Jurkat, Clone E6-1 (cell line): ENCODE measurements at places on chromosomes 5 and 9.

- no peak for DNase-seq
These were observed 21.9 kb upstream of the ISCA1 start for GRCh38 chr9:86304236-86304730.

- no peak for DNase-seq
These were observed 81.1 kb upstream of the SPIN1 start for GRCh38 chr9:88307136-88307535.

DNA sequence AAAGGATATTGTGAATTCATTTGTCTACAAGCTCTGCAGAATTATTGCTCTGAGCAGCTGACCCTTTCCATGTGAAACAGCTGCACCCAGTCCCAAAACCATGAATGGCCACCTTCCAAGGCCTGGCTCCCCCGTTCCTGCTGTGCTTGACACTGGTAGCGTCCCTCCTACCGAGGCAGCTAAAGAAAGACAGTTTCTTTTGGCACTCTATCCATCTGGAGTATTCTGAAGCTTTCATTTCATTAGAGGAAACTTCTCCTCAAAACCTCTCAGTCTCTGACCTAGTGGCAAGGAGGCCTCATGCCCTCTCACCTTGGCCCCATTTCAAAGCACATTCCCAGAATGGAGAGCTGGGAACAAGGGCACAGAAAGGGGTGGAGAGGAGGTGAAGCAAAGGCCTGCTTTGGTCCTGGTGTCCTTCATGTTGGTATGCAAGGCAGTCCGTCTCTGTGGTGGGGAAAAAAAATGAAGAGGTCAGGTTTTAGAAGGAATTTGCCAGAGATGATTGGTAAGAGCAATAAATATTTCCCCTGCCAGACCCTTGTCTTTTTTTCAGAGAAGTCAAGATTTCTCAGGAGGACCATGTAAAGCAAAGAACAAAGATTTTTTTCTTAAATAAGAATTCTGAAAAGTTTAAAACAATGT lies 232.0 kb downstream of the RFK start:
- no peak for DNase-seq

- DNase-seq = no peak
These were observed 24.2 kb downstream of the ANP32B start for GRCh38 chr9:98007251-98007928.

GRCh38 chr5:171207256-171207847 lies 101.7 kb upstream of the TLX3 start:
- peak; percentile 47 for DNase-seq

GRCh38 chr9:18114559-18115475 lies 359.1 kb upstream of the ADAMTSL1 start:
- no peak for DNase-seq

- DNase-seq = no peak
These were observed 1.1 kb upstream of the ORM1 start for GRCh38 chr9:114321759-114322158.

DNA sequence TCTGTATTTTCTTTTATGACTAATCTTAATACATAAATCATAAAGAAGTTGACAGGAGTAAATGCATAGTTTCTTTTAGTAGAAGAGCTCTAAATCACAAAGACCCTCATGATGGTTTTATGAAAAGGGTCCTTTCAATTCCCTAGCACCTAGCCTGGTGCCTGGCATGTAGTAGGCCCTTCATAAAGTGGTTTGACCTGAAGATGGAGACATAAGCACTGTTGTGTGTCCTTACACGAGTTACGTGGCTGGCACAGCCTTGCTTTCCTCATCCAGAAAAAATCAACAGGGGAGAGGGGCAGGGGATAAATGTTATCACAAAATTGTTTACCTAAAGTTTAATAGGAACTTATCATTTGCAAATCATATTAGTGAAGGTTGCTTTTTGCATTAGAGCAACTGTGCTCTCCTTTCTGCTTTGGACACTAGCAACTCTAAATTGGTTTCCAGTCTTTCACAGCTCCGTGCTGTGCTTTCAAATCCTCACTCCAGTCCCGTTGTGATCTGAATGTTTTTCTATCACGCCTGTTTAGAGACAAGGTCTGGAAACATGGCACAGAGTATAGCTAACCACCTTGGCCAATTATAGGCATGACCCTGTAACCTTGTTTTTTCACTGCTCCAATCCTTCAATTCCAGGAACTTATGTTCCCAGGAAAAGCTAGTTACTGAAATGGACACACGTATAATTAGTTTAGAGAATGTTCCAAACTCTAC lies 55.7 kb downstream of the ARL15 start:
- no peak for DNase-seq

GRCh38 chr9:22143799-22144625 lies 134.9 kb upstream of the CDKN2B start:
- DNase-seq = no peak

DNA sequence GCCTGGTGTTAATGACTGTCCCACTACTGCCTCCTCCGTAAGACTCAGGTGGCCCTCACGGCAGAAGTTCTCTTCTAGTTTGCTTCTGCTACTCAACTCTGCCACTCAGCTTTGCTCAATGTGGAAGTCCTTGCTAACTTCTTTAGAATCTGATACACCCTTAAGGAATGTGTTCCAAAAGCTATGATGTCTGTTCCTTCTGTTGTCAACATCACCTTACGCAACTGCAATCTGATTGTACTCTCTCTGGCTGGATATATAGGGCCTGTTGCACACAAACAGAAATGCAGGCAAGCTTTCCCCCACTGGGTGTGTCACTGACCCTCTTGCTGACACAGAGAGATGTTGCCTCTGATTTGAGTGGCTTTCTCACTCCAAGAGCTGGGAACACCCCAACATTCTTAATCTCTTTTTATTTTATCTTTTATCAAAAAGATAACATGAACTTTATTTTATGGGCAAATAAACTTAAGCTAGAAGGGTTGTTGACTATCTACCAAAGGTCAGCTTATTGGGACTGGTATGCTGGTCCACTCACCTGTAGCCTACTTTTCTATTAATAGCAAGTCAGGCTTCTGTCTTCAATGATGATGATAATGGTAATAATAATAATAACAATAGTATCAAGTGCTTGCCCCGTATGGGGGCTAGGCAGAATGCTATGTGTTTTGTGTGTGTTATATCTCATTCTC lies 25.2 kb downstream of the TMEM252 start:
- DNase-seq = no peak

- no peak for DNase-seq
These were observed 64.3 kb downstream of the CXXC5 start for GRCh38 chr5:139712412-139712811.

GRCh38 chr9:87725356-87725899 lies 491 bp upstream of the CTSL start:
- no peak for DNase-seq

GRCh38 chr9:131585375-131585774 lies 40.1 kb downstream of the PRRT1B start:
- peak; percentile 82 for DNase-seq

DNA sequence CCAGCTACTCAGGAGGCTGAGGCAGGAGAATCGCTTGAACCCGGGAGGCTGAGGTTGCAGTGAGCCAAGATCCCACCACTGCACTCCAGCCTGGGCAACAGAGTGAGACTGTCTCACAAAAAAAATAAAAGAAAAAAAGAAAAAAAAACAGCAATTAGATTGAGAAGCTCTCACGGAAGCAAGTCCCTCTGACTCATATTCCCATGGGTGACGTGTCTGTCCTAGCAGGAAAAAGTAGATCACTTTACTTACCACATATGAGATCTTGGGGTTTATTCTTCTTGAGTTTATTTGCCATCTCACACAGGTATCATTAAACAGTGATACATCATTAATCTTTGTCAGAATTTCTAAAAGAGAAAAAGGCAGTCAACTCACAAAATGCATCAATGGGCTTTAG lies 62.6 kb downstream of the SUSD1 start:
- DNase-seq = no peak

- DNase-seq = no peak
These were observed 31.1 kb downstream of the TUT7 start for GRCh38 chr9:86322973-86323644.

DNA sequence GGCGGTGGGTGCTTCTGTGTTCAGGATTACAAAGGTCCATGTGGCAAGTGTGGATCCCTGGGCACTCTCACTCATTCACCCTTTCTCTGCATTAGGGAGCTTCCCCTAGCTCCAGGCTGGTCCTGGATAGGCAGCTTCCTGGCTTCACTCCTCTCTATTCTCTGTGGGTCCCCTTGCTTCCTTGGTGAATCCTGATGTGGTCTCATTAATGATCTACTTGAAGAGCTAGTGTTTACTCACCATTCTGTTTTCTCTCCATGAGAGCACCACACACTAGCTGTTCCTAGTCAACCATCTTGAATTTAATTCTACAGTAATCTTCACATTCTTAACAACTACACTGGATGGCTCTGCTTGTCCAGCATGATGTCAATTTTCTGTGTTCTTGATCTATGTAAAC lies 90.0 kb upstream of the PLPPR1 start:
- no peak for DNase-seq

DNA sequence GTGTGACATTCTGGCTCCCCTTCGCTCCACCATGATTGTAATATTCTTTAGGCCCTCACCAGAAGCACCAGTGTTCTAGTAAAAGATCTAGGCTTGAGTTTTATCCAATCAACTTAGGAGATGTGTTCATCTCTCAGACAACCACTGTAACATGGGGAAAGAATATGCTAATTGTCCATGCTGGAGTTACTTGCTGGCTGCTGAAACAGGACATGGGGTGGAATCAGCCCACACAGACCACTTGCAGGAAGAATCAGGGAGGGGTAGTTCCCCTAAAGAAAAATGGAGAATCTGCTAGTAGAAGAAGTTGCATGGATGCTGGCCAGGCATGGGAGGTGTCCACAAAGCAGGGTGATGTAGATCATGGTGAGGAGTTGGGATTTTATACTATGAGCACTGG lies 86.2 kb downstream of the FEM1C start:
- DNase-seq = no peak

DNA sequence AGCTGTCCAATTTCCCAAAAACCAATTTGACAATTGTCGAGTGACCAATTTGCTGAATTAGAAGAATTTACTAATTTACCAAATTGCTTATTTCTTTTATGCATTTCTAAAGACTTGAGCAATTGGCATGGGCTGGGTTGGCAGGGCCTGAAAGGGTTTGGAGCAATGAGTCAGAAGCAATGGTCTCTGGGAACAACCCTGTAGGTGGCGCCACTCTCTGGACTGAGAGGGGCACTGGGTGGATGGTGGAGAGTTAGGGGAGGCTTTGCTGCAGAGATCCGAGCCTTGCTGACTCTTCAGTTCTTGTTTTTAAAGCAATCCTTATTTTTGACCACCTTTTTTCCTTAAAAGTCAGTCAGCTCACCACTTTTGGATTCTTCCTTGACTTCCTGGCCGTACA lies 71.5 kb upstream of the RPS23 start:
- peak; percentile 52 for DNase-seq

GRCh38 chr5:36944607-36945225 lies 68.1 kb downstream of the NIPBL start:
- DNase-seq = peak; percentile 77

DNA sequence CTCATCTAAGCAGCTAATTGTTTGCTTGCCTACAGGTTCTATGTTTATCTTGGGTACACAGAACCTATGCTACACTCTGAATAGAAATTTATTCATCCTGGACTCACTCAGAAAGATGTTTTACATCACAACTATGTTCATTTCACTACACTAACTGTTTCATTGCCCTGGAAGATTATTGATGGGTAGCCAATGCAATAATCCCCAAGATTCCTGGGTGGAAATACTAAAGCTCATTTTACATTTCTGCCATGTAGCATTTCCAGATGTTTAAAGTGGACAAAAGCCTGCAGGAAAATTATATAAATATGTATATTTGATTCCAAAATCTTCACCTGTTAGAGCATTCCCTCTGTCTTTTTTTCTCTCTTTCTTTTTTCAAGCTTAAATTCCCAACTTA lies 51.9 kb upstream of the IL7R start:
- DNase-seq = no peak

DNA sequence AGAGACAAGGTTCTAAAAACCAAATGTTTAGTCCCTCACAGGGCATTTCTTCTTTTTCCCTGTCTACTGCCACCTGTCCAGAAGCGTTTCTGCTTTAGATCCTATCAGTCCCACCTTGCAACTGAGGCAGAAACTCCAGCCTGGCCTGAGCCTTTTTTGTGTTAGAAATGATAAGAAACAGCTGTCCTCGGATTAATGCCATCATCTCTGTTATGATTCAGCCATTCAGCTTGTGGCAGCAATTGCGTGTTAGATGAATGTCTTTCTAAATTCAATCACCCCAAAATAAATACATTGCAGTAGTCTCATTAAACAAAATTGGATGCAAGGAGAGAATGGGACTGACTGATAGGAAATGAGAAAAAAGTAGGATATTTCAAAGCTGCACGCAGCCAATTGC lies 28.3 kb upstream of the FRMPD1 start:
- no peak for DNase-seq

- no peak for DNase-seq
These were observed 193.6 kb downstream of the HSPA4 start for GRCh38 chr5:133245191-133246052.

- DNase-seq = no peak
These were observed 7.9 kb downstream of the QSOX2 start for GRCh38 chr9:136237486-136238341.

- no peak for DNase-seq
These were observed 11.6 kb downstream of the NDST1 start for GRCh38 chr5:150519560-150519945.

- no peak for DNase-seq
These were observed 7.9 kb upstream of the CER1 start for GRCh38 chr9:14730461-14730898.

- DNase-seq = no peak
These were observed 541.7 kb upstream of the TUSC1 start for GRCh38 chr9:26219961-26220360.

GRCh38 chr5:16450163-16450562 lies 15.4 kb downstream of the ZNF622 start:
- no peak for DNase-seq

GRCh38 chr5:171418982-171419687 lies at the start of gene FGF18:
FGF18 (plus strand) TSS chr5:171419647; CDS start chr5:171420200, 553 bp downstream.
- no peak for DNase-seq

DNA sequence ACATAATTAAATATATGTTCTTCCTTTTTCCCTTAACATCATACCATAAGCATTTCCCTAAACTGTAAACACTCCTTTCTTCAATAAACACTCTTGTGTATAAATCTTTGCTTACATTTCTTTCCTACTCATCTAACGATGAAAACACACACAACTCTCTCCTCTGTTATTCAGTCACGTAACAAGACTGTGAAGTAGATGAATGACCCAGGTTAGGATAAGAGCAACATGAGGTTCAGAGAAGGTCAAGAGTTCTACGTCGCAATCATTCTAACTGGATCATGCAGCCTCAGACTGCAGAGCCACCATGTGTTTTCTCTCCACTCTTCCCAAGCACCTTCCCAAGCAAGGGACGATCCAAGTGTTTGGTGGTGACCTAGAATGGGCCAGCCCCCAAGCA lies 70.5 kb upstream of the SPTLC1 start:
- no peak for DNase-seq
